ENCODE measurements at places on chromosomes 7 and 10.

DNA sequence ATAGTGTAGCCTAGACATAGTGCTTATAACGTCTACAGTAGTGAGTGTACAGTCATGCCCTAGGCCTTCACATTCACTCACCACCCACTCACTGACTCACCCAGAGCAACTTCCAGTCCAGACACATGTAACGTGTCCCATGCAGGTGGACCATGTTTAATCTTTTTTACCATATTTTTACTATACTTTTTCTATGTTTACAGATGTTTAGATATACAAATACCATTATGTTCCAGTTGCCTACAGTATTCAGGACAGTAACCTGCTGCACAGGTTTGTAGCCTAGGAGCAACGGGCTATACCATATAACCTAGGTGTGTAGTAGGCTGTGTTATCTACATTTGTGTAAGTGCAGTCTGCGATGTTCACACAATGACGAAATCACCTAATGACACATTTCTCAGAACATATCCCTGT is 11.0 kb downstream of the MPP7 start:
- DNase-seq: peak; percentile 93
- no peak overlapping the region for H3K27ac ChIP-seq
- H3K36me3 ChIP-seq: no peaks in the 10 kb centered on the region
- H3K27me3 ChIP-seq: 0 out of 2 replicates have a peak, but pooled peaks cover 3% of the 10 kb centered on the region

DNA sequence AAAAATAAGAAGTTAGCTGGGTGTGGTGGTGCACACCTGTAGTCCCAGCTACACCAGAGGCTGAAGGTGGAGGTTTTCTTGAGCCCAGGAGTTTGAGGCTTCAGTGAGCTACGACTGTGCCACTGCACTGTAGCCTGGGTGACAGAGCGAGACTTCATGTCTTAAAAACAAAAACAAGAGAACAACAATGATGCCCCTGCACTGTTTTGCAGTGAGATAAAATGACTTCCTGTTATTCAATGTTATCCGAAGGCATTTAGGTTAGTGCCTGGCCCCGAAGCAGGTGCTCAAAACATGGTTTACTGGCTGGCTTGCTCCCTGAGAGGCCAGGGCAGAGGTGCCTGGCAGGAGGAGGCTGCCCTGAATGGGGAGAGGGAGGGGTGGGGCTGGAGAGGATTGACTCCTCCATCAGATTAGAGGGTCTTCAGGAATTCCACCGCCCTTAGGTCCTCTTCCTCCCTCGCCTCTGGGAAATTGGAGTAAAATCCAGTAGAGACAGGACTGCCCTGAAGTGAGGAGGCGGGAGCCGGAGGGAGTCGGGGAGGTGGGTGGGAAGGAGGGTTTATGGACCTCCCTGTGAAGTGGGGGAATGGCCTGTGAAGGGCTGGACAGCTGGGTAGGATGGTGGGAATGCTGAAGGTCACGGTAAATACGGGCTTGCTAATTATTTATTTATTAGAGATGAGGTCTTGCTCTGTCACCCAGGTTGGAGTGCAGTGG is 6.8 kb upstream of the CLDN4 start:
- H3K36me3 ChIP-seq: no peaks in the 10 kb centered on the region
- DNase-seq: no peak
- no peak overlapping the region for H3K4me3 ChIP-seq
- no peaks in the 10 kb centered on the region for H3K27me3 ChIP-seq
- H3K27ac ChIP-seq: no peak overlapping the region

DNA sequence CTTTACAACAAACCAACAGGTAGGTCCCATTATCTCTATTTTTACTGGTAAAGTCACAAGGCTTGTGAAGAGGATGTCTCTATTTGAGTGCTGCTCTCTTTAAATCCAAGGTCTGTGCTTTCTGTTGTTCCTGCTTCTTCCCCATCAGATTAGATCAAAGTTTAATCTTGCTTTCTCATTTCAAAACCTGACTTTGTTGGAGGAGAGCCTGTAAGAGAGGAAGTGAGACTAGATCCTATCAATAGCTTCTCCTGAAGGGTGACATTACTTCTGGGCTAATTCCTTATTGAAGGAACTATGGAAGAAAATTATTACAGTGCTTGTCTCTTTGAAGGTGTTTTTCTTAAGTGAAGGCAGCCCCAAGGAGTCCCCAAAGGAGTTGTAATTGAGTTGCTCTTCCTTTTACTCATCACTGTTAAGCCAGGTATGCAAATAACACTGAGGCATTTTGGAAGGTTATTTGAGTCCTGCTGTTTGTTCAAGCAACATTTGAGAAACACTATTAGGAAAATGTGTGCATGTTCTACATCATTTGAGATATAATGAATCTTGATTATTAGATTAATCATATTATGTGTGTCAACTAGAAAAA is 146.2 kb upstream of the MBL2 start:
- H3K27ac ChIP-seq: no peak overlapping the region
- no peak overlapping the region for H3K4me3 ChIP-seq
- H3K27me3 ChIP-seq: no peaks in the 10 kb centered on the region
- H3K36me3 ChIP-seq: no peaks in the 10 kb centered on the region

DNA sequence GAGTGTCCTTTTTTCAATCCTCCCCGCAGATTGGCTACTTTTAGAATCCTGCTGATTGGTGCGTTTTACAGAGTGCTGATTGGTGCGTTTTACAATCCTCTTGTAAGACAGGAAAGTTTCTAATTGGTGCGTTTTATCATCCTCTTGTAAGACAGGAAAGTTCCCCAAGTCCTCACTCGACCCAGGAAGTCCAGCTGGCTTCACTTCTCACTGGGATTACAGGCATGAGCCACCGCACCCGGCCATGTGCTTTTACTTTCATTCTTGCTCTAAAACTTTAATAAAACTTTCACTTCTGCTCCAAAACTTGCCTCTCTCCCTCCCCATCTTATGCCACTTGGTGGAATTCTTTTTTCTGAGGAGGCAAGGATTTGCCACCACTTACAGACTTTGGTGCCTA is 17.0 kb upstream of the WAPL start:
- H3K4me1 ChIP-seq: peaks cover 3% of the 10 kb centered on the region
- no peak overlapping the region for H3K4me3 ChIP-seq
- H3K27ac ChIP-seq: no peak overlapping the region
- DNase-seq: no peak
- no peaks in the 10 kb centered on the region for H3K36me3 ChIP-seq

GRCh38 chr10:13327534-13327933 is 20.6 kb downstream of the SEPHS1 start:
- no peak overlapping the region for H3K27ac ChIP-seq
- H3K4me3 ChIP-seq: no peak overlapping the region
- no peaks in the 10 kb centered on the region for H3K4me1 ChIP-seq
- H3K27me3 ChIP-seq: no peaks in the 10 kb centered on the region
- peaks cover 48% of the 10 kb centered on the region for H3K36me3 ChIP-seq

DNA sequence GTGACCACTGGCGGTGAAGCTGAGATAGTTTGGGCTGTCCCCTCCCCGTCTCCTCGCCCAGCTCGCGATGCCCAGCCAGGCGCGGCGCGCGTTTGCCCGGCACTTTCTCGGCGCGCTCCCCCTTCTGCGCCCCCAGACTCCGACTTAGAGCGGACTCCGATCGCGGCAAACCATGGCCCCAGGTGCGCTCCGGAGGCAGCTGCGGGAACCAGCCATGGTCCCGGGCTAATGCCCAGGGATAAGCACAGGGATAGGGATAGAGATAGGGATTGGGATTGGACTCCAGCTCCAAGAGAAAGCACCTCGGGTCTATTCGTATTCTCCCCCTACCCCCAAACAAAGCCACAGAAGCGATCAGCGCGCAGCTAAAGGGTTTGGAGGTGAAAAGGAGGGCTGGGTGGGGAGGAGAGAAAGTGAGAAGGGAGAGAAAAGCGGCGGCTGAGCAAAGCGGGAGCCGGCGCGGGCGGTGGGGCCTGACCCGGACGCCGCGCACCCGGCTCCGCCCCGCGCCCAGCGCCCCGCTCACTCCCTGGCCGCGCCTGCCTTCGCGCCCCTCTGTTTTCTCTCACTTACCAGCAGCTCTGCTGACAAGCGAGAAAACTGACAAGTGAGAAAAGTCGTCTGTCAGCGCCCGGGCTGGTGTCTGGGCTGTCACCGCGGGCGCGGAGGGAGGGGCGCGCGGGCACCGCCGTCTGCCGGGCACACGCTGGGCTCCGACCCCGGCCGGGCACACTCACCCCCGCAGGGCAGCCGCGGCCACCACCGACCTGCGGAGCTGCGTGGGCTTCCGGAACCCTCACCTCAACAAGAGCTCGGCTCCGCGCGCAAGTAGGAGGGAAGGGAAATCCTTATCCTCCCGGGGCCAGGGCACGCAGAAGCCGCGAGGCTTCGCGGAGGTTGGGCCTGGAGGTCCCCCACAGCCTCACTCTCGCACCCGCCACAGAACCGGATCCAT is at the start of gene PDE1C:
Gene PDE1C, minus strand, starts transcription at position 2 of the 955 bp plus-strand sequence.
- no peaks in the 10 kb centered on the region for H3K36me3 ChIP-seq
- peaks cover 5% of the 10 kb centered on the region for H3K4me1 ChIP-seq
- no peaks in the 10 kb centered on the region for H3K27me3 ChIP-seq
- DNase-seq: peak; percentile 19

DNA sequence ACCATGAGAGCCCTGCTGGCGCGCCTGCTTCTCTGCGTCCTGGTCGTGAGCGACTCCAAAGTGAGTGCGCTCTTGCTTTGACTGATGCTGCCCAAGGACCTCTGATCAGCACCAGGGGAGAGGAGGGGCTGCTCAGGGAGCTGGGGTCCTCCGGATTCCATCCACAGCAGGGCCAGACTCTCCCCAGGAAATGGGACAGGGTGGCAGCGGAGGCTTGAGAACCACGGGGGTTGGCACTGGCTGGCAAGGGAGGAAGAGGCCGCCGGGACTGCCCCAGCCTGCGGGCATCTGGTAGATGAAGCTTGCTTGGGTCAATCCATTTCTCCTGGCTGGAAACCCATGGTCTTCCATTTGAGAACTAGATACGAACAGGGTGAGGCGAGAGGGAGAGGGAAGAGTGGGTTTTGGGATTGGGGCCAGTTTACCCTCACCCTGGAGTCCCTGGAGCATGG is 647 bp downstream of the PLAU start:
- peak overlapping the region; percentile 77 for H3K27ac ChIP-seq
- peaks cover 48% of the 10 kb centered on the region for H3K36me3 ChIP-seq
- peak; percentile 43 for DNase-seq
- H3K4me3 ChIP-seq: peak overlapping the region; percentile 66
- no peaks in the 10 kb centered on the region for H3K27me3 ChIP-seq

DNA sequence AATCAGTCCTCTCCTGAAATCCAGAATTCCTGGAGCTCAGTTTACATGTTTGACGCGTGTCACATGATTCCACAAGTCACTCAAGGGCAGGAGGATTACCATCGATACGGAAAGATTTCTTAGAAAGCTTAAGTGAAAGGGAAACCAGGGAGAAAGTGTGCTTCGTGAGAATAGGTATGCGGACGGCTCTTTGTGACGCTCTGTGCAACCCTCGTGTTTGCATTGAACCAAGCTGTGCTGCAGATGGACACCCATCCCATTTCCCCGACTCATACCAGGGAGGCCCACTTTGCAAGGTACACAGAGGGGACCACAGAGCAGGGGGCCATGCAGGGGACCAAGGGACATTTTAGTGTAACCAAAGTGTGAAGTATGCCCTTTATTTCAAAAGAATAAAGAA is 43.2 kb downstream of the IKZF1 start:
- DNase-seq: no peak
- no peaks in the 10 kb centered on the region for H3K36me3 ChIP-seq
- H3K4me1 ChIP-seq: no peaks in the 10 kb centered on the region

Measured in IMR-90 (cell line).